CD4-positive, alpha-beta T cell treated with Interleukin-6 for 4 hours (primary cell): ENCODE measurements at places on chromosomes 7 and 10.

DNA sequence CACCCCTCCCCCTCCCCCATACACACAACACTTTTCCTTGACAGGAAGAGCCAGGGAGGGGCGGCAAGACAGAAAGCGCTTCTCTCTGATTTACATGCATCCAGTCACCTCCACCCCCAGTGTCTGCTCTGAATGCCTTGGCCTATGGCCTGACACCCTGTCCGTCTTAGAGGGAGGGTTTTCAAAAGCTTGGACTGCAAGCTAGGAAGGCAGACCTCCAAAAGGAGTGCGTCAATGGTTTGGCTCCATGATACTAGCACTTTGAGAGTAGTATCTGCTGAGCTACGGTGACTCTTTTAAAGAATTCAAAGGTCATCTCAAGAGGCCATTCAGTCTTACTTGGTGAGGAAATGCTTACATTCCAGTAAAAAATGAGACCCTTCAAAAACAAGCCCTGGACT, 20.3 kb upstream of the PAX2 start:
- DNase-seq = no peak

DNA sequence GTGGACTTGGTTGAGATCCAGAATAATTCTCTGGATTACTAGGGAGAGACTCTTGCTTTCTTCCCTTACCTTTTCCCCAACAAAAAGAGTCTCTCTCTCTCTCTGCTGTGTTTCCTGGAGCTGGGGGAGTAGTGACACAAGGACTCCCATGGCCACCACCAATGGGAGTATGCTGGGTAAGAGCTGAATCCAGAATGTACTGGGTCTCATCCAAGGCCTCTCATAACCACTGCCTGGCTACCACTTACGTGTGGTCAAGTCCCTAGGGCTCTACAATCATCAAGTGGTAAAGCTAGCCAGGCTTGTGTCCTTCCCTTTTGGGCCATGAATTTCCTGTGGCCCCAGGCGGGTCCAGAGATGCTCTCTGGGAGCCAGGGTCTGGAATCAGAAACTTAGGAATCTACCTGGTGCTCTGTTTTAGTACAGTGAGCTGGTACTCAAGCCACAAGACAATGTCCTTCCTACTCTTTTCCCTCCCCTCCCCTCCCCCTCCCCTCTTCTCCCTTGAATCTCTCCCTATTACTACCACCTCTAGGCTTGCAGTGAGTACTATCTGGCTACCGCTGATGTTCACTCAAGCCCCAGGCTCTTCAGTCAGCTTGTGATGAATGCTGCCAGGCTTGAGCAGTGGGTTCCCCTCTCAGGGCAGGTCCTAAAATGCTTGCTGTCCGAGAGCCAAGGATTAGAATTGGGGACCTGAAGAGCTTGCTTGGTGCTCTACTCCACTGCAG, 196.6 kb downstream of the BBS9 start:
- DNase-seq = no peak

- no peak for DNase-seq
Measured at GRCh38 chr7:43491984-43492383, 90.9 kb upstream of the STK17A start.

GRCh38 chr7:144378651-144379050, 23.4 kb downstream of the ARHGEF5 start:
- DNase-seq = no peak

DNA sequence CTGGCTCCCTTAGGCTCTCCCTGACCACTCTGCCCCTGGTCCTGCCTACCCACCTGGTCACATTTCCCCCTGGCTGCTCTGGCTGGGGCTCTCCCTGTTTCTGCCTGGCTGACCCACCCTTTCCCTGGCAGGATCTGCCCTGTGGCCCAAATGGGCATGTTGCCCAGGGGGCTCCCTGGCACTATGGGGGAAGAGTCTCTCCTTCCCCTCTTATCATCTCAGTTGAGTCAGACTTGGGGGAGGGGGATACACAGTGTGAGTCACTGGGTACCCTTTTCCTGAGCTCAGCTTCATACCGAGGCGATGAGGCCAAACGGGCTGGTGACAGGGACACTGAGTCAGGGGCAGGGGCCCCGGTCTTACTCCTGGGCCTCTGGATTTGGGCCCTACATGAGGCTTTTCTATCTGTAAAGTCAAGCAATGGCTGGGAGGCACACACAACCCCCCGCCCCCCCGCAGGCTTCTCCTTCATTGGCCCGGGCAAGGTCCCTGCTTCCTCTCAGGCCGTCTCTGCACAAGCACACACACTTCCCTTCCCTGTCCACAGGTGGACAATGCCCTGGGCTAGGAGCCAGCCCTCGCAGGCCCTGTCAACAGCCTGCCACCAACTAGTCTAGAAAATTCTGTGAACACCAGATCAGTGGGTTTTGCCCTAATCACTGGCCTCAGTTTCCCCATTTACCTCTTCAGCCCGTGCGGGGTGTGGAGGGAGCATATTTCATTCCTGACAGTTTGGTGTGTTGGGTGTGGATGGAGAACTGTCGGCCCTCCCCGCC, 627 bp upstream of the FLNC start:
- DNase-seq = no peak
